ENCODE measurements at places on chromosomes 6 and 20. TPM values are rescaled to one million over a fixed set of nuclear protein-coding genes. Genes with fewer than 3 reads are reported as not detected.
A peak's percentile ranks its signal among the peaks of the same experiment; 100 is the strongest.

GRCh38 chr20:41617059-41617901 is 897 bp downstream of the CHD6 start:
- peak; percentile 41 for DNase-seq

The NSFL1C gene
- total RNA-seq: 47.0 TPM

DNA sequence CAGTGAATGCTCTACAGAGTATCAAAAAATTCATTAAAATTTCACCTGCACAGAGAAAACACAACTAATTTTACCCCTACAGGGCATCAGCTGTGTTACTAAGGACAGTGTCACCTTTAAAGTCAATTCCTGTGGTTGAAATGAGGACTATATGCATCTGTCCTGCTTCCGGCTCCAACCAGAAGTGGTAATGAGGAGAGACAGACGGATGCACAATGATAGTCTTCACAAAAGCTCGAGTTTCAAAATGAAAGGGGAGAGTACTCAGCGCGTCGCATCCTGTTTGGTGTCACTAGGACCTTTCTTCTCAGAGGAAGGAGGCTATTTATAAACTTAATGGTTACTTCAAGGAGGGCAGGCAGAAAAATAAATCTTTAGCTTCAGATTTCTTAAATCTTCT is 86.5 kb downstream of the LYRM4 start:
- DNase-seq: no peak

DNA sequence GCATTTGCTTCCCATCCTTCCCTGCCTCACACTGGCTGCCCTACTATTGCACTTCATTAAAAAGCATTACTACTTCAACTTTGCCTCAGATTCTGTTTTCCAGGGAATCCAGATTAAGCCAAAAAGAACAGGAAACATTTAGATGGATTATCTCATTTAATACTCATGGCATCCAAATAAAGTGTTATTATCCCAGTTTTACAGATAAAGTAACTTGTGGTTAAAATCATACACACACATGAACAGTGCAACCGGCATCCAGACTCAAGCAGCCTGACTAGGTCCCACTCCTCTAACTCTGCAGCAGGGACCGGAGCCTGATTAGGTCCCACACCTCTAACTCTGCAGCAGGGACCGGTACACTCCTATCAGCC is 72.3 kb downstream of the GPR6 start:
- no peak for DNase-seq

The RIPPLY2 gene
- total RNA-seq: not detected

The HLA-DOA gene
- 1.6 TPM for total RNA-seq

GRCh38 chr6:132054525-132054924 is 103.4 kb upstream of the CCN2 start:
- no peak for DNase-seq

The PAK5 gene
- total RNA-seq: not detected

DNA sequence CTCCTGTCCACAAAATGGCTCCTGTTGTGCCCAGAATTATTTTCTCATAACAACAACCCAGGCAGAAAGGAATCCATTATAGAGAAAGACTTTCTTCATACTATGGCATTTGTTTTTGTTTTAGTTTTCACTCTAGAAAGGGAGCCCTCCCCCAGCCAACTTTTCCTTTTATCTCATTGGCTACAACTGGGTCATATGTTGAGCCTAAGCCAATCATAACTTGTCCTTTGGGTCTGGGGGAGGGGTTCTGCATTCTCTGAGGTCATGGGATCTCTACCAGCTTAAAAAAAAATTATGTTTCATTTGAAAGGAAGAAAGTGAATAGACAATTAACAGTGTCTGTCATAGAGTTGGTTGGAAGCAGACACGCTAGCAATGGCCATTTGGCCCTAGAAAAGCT is 177.6 kb downstream of the AIG1 start:
- no peak for DNase-seq

- no peak for DNase-seq
Observed at GRCh38 chr6:37727996-37728395, 30.3 kb upstream of the MDGA1 start.

The TCF21 gene
- total RNA-seq: 9.4 TPM

DNA sequence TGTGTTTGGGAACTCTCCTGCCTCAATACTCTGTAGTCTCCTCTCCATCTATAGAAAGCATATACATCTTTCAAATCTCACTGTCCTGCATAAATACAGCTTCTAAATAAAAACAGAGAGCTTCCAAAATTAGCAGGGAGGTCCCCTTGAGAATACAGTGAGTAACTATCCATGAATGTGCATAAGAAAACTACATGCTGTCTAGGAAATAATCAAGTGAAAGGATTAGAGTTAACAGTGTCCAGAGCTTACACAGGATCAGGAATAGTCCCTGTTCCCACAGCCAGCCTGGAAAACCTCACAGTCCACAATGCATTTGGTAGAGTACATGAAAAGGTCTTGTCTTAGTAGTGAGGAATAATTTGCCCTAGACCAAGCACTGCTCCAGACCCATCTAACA is 123.0 kb upstream of the POU3F2 start:
- DNase-seq: no peak

DNA sequence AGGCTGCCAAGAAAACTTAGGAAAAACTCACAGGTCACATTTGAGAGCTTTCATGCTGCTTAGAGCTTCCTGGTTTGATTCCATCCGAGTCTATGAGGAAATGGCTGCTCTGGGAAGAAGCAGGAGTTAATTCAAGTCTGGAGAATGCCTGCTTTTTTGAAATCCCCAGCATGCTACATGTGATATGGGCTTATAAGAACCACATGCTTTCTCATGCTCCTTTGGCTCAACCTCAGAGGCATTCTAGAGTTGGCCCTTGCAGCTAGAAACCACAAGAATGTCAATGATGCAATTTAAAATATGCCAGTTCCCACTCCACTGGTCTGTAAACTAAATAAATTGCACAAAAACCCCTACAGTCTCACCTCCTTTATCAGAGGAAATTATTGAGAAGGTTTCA is 142.9 kb upstream of the OLIG3 start:
- DNase-seq: no peak

DNA sequence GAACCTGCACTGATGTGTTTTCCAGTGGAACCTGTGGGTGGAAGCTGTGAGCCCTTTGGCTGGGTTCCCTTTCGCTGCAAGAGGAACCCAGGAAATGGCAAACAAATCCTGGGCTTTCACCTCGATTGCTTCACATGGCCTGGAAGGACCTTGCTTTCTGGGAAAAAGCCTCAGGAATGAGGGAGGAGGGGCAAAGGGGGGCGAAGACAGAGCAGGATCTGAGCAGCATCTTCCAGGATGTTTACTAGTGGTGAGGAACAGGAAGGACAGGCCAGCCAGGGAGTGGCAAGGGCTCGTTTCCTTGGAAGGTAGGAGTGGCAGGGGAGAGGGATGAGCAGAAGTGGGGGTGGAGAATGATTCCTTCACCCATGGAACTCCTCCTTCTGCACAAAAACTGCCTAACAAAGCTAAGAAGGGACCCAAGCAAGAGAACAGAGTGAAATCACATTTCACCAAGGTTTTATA is 5.9 kb downstream of the SLC2A10 start:
- no peak for DNase-seq

The TNNC2 gene
- not detected for total RNA-seq

DNA sequence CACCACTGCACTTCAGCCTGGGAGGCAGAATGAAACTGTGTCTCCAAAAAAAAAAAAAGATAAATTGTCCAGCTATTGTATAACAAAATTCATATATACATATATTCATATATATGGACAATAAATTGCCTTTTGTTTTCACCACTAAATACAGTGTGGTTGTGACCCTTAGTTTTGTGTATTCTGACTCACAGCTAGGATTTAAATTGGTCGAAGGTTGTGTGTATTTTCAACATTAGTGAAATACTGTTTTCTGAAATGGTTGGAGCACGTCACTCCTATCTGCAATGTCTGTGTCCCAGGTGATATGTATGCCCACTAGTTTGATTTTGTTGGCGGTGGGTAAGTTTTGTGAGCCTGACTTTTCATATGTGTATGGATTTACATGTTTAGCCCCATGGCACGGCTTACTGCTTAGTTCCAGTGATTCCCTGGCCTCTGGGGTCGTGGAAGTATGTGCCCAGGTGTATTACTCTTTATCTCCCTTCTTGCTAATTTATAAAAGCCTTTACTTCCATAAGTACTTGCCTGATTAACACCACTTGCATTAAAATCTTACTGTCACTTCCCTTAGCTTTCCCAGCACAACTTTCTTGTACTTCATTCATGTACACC is 33.3 kb downstream of the JARID2 start:
- DNase-seq: no peak

The CCDC167 gene
- 27.8 TPM for total RNA-seq

- no peak for DNase-seq
Observed at GRCh38 chr6:11909696-11910132, 102.4 kb upstream of the HIVEP1 start.

DNA sequence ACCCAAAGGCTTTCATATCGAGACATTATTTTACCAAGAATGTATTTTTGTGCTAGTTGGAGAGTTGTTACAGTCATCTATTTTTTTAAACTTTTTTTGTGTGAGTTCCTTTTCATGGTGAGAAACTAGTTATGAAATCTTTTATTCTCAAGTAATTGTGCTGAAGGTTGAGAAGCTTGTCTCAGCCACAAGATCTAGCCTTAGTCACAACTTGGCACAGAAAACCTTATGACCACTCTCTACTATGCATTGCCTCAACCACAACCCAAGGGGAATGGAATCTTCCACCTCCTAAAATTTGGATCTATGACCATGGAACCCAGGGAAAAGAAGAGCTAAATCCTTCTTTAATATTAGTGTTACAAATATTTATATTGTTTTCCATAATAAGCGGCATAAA is 58.5 kb downstream of the HS3ST5 start:
- no peak for DNase-seq

DNA sequence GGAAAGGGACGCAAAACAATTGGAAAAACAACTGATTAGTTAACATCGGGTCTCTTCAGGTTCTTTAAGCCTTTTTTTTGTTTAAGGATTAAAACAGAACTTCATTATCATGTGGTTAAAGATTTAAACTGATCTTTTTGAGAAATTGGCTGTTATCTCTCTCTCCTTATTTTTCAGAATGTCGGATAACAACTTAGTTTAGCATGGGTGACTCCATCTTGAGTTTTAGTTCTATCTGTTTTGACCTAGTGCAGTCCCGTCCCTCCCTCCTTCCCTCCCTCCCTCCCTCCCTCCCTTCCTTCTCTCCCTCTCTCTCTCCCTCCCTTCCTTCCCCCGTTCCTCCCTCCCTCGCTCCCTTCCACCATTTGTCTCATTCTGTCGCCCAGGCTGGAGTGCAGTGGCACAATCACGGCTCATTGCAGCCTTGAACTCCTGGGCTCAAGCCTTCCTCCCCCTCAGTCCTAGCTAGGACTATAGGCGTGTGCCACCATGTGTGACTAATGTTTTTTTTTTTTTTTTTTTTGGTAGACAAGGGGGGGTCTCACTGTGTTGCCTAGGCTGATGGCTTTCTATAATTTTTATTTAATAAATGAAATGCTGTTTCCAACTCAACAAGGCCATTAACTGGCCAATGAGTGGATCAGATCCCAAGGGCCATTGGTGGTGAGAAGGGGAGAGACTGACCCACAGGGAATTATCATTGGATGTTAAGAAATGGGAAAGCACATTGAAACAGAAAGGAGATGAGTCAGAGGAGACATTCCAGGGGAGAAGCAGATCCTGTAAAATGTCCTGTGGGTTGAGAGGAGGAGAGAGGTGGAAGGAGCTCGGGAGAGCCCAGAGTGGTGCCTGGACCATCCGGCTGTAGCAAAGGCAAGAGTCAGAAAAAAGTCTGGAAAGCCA is 13.6 kb downstream of the BAK1 start:
- DNase-seq: no peak

DNA sequence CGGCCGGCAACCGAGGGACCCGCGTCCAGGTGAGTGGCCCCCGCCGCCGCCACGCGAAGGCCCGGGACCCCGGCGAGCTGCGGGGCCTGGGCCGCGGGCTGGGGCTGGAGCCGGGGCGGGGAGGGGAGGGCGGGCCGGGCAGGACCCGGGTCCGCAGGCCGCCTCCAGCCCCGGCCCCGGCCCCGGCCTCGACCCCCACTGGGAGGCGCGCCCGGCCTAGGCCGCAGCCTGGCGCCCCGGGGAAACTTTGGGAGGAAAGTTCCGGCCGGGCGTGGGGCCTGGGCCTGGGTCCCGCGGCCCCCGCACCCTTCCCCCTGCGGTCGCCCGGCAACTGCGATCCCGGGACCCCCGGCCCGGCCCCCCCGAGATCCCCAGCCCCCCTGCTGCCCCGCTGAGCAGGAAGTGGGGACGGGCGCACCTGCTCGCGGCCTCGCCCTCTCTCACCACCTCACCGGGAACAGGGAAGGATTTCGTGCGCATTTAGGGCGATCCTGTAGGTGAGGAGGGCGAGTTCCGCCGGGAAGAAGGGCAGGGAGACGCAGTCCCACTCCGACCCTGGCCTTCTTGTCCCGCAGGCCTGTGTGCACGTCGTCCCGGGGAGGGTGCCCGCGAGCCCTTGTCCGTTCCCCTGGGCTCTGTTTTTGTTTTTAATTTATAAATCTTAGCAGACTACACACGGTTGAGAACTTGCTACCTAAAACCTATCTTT is 402 bp downstream of the OSBPL2 start:
- DNase-seq: no peak

GRCh38 chr6:157668713-157669112 is 154.3 kb upstream of the SNX9 start:
- DNase-seq: no peak

GRCh38 chr6:87297119-87297518 is 25.3 kb upstream of the SMIM8 start:
- no peak for DNase-seq

DNA sequence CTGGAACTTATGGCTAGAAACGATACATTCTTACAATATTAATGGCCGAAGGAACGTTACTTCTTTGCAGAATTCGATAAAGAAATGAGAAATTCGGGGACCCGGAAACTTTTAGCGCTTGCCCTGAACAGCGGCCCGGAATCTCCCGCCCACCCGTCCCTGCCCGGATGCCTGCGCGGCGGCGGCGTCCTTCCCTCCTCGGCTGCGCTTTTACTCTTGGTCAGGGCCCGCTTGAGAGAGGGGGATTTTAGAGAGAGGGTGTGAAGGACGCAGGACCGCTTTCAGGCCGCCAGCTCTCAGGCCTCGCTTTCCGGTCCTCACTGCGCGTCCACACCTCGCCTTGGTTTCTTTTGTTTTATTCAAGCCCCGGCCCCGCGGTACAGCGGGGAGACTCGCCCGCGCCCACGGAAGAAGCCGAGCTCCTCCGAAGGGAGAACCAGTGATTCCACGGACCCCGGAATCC is 243.7 kb downstream of the ARID1B start:
- peak; percentile 67 for DNase-seq

DNA sequence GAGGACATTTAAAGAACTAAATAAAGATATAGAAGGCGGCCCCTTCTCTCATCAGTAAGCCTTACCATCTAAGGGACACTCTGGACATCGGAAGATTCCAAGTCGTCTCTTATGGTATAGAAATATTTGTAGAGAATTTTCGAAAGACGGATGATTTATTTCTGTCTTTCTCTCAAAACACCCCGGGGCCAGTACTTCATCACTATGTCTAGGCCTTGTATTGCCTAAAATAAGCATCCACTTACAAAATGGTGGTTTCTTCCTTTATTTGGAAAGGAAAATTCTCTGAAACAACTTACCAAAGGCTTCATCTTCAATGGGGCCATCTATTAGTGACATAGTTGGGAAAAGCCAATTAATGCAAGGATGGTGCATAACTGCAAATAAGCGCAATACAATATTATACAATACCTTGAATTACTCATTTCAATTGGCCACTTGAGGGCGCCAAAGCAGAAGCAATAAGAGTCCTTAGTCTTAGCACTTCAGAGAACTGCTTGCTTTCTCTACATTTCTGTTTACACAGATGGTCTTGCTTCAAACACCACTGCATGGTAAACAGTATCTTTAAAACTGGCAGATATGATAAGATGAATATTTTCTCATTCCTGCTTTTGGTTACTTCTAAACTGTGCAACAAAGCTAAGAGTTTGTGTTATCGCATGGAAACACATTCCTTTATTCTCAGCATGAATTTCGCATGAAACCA is 113.2 kb downstream of the VIP start:
- DNase-seq: peak; percentile 35

The DNAJC5 gene
- total RNA-seq: 34.8 TPM
